ENCODE measurements at places on chromosomes 1 and 21.

- DNase-seq = no peak
These were observed 84.6 kb upstream of the B3GALT2 start for GRCh38 chr1:193270996-193271395.

GRCh38 chr1:200184196-200184595, 156.7 kb downstream of the NR5A2 start:
- peak; percentile 94 for DNase-seq

DNA sequence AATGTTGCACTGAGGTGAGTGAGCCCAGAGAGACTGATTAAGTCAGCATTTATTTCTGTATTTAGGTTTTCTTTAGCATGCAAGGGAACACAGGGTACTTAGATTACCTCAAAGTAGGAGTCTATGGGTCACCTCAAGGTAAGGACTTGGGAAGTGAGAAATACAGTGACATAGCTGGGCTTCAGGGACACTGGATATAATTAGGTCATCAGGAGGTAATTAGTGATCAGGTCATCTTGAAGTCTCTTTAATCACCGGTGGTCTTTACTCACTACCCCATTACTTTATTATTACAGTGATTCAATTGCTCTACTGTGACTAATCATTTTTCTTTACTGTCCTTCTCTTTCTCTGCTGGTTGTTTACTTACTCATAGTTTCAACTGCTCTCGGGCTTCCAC, 59.9 kb upstream of the KCNK1 start:
- no peak for DNase-seq

DNA sequence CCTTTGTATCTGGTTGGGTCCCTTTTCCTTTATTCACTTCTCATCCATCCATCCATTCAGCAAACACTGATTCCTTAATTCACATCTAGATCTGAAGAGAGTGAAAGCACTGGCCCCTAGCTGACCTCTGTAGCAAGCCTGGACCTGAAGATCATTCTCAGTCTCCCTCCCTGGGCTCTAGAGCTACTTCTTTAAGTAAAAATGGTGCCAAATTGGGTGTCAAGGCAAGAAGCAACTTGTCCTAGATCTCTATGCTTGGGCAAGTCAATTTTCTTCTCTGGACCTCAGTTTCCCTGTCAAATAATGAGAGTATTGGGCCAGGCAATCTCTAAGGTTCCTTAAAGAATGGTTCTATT, 36.1 kb downstream of the PLXNA2 start:
- no peak for DNase-seq

DNA sequence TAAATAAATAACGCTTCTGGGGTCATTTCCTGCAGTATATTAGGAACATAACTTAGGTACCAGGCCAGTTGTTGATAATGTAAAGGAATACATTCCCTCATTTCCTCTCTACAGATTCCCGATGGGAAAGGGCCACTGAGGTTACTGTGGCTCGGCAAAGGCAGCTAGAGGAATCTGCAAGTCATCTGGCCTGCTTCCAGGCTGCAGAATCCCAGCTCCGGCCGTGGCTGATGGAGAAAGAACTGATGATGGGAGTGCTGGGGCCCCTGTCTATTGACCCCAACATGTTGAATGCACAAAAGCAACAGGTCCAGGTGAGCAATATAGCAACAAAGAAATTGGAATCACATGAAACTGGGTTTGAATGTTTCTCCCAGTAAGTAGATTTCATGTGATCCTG, 109.6 kb upstream of the BMP8A start:
- no peak for DNase-seq

DNA sequence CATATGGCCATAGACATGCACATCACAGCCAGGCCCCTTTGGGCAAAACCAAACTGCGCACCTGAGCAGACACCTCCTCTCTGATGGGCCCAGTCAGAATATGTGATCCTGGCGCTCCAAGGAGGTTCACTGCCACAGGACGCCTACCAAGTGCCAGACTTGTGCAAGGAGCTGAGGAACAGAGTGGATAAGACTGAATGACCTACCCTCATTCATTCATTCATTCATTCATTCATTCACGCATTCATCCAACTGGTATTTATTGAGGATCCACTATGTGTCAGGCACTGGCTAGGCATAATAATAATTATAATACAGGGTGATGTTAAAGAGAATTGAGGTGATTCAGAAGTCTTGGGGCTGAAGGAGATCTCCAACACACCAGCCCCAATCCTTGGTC, 2.4 kb upstream of the IGSF21 start:
- DNase-seq = no peak

DNA sequence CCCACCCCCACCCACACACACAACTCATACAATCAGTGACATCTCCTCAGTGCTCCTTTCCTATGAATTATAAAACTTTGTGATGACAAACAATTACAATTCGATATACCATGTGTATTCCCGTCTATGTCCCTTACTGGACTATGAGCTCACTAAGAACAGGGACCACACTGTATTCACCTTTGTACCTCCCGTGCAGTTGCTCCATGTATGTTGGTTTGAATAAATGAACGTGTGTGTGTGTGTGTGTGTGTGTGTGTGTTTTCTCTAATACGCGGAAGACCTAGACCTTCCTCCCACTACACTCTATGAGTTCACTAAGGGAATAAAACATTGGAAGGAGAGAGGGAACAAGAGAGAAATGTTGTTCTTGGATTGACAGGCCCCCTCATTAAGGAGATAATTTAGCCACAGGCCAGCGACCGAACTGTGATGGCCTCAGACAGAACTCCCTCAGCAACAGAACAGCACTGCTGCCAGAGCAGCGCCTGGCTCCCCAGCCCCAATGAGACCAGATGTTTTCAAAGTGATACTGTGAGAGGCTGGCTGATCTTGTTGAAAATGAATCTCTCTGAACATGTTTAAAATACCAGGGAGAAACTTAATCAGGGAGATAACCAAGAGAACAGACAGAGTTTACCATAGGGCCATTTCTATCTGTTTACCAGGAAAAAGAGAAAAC, 21.7 kb downstream of the BCAR3 start:
- no peak for DNase-seq

DNA sequence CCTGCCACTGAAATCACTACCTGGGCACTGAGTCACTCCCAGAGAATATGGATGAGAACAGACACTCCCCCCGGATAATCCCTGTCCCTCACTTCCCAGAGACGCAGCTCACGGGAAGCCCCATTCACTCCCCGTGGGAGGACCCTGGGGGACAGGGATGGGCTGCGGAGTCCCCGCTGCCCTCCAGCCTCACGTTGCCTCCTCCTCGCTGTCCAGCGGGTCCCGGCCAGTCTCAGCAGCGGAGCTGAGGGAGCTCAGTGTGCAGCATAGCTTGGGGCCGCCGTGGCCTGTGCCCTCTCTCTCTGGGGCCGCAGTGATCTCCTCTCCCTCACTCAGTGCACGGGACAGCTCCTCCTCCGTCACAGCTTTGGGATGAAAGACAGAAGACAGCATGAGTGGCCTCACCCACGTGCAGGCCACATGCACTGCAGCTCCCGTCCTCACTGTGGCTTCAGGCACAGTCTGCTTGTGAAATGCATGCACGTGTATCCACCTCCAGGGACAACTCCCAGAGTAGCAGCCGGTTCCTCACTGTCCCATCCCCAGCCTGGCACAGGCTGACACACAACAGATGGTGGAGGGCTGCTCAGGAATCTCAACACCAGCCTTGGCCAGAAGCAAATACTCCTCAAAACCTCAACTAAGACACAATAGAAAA, 7.4 kb downstream of the CFAP410 start:
- DNase-seq = no peak

DNA sequence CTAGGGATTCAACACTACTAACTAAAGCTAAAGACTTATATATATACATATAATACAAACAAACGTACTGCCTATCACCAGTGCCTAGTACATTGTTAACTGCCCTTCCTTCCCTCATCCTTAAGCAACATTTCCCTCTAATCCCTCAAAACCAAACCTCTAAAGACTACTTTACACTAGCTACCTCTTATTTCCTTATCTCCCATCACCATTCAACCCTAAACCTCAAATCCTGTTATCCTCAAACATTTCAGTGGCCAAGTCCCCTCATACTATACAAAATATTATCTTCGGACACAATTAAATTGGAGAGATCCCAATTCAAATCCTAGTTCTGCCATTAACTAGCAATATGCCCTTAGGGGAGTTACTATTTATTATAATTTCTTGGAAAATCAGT, 3.7 kb downstream of the SCAF4 start:
- DNase-seq = no peak

- no peak for DNase-seq
These were observed 30.1 kb downstream of the ATF3 start for GRCh38 chr1:212638492-212639151.

DNA sequence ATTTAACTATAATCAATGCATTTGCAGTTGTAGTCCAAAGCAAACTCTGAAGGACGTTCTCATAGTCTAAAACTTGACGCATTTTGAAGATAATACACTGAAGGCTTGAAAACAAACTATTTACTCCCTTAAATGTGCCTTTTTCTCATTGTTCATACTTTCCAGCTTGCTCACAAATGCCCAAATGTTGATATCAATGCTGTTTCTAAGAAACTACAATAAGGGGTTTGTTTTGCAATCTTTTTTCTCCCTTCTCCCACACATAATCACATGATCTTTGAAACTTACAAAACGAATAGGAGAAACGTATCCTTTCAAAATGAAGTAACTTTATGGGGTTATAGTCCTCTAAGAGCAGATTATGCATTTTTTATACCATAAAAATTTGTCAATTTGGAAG, 508.7 kb downstream of the DPYD start:
- DNase-seq = no peak

GRCh38 chr1:175763797-175764196, 20.4 kb upstream of the TNR start:
- no peak for DNase-seq

DNA sequence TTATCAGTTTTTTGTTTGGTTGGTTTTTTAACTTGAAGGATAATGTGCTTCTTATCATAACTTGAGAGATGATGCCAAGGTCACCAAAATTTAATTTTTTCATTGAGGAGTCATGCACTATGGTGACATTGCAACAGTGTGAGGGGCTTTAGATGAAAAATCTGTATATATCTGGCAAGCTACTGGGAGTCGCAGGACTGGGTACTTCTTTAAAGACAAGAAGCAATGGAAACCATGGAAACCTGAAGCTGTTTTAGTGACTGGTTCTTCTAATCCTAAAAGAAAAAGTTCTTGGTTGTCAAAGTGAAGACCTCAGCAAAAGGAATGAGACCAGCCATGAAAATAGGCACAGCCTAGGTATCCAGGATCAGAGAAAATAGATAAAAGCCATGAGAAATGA, 31.1 kb downstream of the ZC3H11B start:
- no peak for DNase-seq

DNA sequence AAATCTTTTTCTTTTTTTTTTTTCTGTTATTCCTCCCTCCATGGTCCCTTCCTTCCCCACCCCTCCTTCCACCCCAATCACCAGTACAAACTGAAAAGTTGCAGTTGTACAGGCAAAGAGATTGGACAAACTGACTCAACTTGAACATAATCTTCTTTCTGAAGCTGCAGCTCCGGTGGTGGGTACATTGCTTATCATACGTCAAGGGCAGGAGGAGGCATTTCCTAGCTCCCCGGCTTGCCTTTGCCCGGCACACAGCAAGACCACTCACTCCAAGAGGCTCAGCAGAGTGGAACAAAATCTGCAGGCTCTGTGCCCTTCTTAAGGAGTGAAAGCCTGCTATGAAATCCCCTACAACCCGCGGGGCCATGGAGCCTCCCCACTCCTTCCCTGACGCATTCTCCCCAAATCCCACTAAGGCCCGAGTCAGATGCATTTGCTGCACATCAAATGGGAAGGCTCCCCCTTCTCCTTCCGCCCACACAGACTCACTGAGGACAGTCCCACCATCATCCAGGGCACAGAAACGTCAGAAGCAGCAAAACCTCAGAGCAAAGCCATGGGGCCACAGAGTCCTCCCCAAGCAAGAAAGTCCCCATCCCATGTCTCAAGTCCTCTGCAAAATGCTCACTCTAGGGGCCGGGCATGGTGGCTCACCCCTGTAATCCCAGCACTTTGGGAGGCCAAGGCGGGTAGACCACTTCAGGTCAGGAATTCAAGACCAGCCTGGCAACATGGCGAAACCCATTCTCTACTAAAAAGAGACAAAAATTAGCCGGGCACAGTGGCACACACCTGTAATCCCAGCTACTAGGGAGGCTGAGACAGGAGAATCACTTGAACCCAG, 45.9 kb downstream of the SYF2 start:
- no peak for DNase-seq

DNA sequence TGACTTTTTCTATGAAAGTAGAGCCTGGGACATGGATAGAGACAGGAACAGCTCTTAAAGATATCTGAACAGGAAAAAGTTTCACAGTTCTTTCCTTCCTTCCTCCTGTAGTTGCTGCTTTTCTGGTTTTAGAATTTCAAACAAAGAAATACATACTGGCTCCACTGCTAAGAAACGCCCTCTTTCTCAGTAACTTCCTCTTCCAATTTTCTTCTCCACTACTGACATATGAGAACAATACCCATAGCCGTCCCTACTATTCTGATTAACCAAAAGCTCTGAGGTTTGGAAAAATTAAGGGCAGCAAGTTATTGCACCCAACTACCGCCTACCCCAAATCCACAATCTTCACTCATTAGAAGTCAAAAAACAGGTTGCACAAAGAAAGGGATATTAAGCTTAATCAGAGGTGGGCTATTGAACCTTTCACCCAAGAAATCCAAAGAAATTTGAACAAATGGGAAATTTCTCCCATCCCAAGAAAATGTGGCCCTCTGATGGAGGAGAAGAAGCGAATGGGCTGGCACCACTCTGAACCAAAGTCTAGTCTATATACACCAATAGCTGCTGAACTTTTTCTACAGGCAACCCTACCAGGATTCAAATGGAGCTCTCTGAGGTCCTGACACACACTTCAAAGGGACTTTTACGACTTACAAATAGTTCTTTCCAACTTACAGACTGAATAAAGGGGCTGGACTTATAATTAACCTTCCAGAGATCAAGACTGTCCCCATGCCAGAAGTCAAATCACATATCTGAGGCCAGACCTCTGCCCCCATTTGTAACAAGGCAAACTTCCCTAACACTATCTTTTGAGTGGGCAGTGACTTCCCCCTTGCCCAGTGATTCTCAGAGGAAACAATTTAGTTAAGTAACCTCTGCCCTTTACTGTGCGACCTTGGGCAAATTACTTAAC, 1.7 kb downstream of the WASF2 start:
- DNase-seq = peak; percentile 79

DNA sequence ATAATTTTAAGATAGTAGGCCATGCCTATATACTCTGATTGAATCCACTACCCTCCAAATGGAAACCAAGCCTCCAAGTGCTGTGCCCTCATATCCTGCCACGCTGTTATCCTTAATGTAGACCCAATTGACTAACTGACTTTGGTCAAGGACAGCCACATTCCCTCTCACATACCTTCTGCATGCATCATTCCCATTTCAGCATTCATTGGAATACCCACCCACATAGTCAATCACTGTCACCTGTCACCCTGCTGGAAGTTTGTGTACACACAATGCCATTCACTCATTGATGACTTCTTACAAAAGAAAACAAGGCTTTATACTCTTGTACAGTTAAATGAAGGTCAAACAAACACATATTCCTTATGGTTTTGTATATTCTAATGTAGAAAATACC, 221.1 kb upstream of the PBX1 start:
- DNase-seq = no peak

DNA sequence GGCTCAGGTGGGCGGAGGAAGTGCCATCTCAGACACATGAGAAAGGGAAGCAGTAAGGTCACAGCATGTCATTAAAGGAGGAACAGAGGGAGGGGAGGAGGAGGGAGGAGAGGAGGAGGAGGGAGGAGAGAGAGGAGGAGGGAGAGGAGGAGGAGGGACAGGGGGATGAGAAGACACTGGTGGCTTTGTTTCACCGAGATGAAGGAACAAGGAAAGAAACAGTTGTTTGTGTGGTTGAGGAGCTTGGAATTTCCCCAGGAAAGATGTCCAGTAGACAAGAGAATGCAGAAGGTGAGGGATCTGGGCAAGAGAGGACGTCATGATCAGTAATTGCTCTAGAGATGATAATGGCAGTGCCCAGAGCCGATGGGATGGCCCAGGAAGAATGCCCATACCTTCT, 97.7 kb downstream of the AJAP1 start:
- no peak for DNase-seq
